ENCODE measurements at places on chromosomes 7 and 10.

GRCh38 chr7:98213296-98213887 is 2.2 kb downstream of the BHLHA15 start:
- DNase-seq: no peak

GRCh38 chr7:36707898-36708297 is 16.4 kb downstream of the AOAH start:
- DNase-seq: no peak

GRCh38 chr7:68700414-68700813 is 897.9 kb upstream of the AUTS2 start:
- peak; percentile 94 for DNase-seq

DNA sequence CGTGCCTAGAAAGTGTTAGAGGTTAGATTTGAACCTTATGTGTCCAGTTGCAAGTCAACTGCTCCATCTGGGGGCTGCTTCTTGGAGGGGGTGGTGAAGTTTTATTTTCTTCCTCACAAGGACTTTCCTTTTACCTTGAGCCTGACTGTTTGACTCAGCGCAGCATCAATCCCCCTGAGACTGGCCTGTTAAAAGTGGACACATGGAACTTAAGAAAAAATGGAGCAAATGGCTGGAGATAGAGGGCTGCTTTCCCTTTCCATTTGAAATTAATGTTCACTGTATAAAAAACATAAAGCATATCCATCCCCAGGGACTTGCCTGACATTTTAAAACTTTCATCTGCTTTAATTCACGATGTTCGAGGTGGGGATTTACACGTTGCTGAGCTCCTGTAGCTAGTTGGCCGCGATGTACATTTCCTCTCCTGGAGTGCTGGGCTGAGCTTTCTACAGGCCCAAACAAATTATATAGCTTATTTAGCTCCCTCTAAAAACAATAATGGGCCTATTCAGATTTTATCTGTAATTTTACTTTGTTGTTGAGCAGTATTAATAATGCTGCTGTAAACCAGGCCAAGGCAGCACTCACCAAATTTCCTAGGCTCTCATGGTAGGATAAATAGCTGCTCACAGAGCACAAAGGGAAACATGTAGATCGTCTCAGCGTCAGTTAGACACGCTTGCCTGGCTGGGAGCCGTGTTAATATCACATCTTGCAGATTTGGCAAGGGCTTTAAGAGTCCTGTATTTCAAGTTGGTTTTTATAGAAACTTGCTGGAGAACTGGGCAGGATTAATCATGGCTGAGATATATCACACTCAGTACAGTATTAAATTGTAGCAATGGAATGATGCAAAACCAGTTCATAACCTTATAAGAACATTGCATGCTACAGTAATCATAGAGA is 251.5 kb downstream of the LRMDA start:
- DNase-seq: peak; percentile 12

DNA sequence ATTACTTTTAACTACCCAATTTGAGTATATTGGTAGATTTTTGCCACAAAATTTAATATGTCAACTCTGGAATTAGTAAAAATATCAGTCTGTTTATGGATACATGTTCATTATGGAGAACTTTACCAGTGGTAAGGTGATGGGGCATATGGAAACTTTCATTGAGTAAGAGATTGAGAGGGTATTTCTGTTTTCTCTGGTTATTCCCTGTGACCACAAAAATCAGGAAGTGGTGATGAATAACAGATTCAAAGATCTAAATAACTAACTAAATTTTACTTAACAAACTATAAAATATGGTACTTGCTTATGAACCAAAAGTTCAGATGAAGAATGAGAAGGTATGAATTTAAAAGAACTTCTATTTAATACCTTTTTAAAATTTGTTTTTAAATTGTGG is 22.1 kb upstream of the STEAP4 start:
- peak; percentile 19 for DNase-seq

DNA sequence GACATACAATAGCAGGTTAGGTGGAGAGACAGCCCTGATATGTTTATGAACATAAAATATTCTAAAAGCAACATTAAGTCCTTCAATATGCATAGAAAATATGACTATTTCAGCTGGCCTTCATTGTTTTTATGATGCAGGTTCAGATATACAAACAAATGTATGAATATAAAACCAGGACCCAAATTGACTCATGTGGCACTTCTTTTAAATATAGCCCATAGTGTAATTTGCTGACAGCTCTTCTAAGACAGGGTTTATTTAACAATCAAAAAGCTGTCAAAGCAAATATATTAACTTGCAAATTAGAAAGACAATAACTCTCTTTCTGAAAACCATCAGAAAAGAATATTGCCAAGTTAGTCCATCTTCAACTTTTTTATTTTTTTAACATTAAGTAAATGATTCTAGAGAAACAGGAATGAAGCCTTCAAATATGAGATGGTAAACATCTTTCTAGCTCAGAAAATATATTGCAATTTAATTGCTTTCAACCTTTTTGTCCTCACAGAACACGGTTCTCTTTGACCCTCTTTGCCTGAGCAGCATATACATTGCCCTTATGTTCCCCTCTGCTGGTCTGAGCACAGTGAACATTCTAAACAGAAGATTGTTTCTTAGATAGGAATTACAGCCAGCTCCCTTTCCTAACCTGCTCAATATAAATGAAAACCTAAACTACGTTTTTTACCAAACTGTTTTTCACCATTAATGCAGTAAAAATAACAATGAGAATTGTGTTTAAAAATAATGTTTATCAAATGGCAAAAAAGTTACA is 82.8 kb downstream of the CACNA2D1 start:
- no peak for DNase-seq

DNA sequence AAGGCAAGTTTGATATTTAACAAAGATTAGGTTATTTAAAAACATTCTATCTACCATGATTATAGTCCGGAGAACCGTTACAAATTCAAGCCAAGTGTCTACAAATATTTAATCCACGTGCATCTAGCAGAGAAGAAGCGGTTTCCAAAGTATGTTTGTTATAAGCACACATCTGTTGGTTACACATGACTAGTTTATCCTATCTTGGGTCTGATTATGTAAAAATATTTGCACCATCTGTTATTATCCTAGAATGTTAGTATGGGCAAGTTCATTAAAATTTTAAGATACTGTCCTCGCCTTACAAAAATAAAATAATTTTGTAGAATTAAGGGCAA is 289.2 kb upstream of the VSTM2A start:
- DNase-seq: no peak

- peak; percentile 7 for DNase-seq
Measured at GRCh38 chr7:112204499-112205342, 1.5 kb downstream of the DOCK4 start.

- peak; percentile 47 for DNase-seq
Measured at GRCh38 chr10:131972474-131973071, 9.2 kb downstream of the BNIP3 start.

GRCh38 chr7:105885387-105886111 is 9.2 kb upstream of the ATXN7L1 start:
- DNase-seq: no peak

DNA sequence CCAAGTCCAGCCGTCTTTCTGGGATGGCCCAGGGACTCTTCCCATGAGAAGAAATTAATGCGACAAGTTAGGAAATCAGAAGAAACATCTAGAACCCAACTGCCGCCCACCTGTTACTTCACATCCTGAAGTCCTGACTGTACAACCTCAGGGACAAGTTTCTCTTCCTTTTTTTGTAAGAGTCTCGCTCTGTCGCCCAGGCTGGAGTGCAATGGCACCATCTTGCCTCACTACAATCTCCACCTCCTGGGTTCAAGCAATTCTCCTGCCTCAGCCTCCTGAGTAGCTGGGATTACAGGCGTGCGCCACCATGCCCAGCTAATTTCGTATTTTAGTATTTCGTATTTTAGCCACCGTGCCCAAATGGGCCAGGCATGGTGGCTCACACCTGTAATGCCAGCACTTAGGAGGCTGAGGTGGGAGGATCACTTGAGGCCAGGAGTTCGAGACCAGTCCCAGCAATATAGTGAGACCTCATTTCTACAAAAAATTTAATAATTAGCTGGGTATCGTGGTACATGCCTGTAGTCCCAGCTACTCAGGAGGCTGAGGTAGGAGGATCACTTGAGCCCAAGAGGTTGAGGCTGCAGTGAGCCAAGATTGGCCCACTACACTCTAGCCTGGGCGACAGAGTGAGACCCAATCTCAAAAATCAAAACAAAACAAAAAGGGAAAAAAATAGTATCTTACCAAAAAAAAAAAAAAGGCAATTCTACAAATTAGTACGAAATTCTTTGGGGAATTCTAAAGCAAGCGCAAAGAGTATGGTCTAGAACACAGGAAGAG is 20.8 kb downstream of the LAT2 start:
- DNase-seq: no peak

DNA sequence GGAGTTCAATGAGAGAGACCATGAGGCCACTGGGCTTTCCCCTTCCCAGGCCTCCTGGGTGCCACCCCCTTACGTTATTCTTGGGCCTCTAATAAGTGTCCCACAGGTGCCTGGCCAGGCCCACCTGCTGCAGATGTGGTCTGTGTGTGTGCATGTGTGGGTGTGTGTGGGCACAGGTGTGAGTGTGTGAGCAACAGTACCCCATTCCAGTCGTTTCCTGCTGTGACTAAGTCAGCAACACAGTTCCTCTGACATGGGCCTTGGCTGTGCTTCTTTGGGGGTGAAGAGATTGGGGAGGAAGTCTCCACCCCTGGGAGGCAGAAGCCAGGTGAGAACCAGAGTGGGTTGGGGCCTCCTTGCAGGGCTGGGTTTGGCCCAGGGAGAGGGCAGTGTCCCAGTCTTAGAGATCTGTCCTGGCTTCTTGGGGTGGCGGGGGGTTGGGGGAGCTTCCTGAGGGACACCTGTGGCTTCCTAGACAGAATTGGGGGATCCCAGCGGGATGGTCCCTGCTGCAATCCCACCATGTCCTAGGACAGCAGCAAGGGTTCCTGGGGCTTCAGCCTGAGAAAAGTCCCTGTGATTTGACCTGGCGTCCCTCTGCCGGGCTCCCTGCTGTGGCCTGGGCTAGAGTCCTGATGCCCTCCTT is 4.1 kb upstream of the PILRB start:
- DNase-seq: no peak

GRCh38 chr7:149093228-149093627 is 2.7 kb upstream of the ZNF786 start:
- no peak for DNase-seq

DNA sequence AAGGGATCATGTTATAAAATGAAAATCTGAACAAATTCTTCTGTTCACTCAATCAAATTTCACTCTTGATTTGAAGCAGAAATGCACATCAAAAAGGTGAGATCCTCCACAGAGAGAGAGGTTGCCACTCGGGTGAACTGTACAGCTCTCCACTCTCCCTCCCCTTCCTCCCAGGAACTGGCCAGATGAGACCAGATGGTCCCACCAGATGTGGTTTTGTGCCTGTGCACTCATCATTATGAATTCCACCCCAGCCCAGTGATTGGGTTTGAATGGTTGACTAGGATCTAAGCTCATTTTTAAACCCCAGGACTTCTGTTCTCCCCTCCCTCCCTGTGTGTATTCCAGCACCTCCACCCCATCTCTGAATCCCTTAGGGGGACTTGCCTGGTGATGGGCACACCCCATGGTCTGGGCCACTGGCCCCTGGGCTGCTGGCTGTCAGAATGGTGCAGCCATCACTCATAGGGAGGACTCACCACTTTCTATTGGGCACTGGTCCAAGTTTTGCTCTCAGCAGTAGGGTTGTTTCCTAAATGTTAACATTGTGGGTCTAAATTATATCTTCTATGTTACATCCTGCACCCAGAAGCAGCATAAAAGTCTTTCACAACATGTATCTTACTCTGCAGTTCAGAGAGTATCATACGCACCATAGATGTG is 393.1 kb downstream of the TNS3 start:
- DNase-seq: no peak

GRCh38 chr7:24975644-24976260 is 4.2 kb downstream of the OSBPL3 start:
- peak; percentile 54 for DNase-seq

GRCh38 chr7:20330239-20330927 is at the start of gene ITGB8:
Gene ITGB8 (plus strand): TSS chr7:20330900. CDS start chr7:20331807, 907 bp downstream.
- DNase-seq: peak; percentile 84

All from fibroblast of skin of back (primary cell).